ENCODE measurements at places on chromosomes 11 and 22.

DNA sequence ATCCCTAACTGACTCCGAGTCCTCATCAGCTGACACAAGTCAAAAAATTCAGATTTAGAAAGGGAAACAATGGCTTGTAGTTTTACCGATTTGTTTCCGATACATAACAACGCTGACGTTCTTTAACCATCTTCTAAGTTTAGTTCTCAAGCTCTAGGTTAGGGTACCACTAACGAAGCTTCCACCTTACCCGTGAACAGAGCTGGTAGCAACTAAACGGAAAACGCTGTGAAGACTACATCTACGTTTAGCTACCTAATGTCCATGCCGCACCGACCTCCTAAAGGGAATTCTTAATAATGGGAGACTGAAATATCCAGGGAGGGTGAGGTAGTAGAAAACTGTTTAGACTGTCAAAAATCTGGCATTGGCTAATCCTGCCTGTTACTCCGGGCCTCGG is 1.0 kb downstream of the NUP98 start:
- DNase-seq, result no peak

- DNase-seq, result no peak
Observed at GRCh38 chr11:17256512-17256911, 20.0 kb upstream of the NUCB2 start.

DNA sequence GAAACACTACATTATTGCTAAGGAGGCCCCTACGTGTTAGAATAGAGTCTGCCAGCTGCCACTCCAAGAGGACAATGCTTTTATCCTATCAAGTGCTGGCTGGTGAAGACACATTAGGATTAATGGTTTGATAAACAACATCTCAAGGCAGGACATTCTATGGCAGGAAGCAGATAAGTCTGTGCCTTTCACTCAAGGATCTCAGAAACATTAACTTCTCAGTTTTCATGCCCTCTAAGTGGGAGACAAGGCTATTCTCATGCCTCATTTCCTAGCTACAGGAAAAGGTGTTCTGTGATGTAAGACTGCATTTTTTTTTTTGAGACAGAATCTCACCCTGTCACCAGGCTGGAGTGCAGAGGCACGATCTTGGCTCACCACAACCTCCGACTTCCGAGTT is 23.5 kb upstream of the TIMP3 start:
- DNase-seq, result no peak

GRCh38 chr11:110501428-110501827 is 71.7 kb downstream of the FDX1 start:
- no peak for DNase-seq

DNA sequence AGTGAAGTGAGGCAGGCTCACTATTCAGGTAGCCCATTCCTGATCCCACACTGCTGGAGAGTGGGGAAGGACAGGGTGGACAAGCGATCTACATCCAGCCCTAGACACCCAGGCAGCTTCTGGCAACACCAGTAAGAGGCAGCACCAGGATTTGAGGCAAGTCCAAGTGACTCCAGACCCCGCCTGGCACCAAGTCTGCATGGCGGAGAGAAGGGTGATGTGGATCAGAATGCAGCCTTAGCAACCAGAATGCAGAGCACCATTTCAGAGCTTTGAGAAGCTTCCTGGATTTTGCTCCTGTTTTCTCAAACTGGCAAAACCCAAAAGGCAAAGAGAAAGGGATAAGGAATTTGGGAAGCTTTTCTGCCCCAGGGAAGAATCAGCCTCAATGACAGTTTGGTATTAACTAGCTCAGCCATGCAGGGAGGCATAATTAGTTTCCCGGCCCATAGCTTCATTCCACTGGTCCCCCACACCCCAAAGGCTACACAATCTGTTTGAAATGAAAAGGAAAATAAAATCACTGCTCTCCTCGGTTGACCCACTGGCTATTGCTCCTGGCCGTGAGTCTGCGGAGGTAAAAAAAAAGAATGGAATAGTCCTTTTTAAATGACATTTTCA is 17.3 kb downstream of the GALNT18 start:
- DNase-seq, result no peak

GRCh38 chr11:79219186-79220045 is 221.4 kb downstream of the TENM4 start:
- no peak for DNase-seq

- DNase-seq, result no peak
Observed at GRCh38 chr11:10633261-10633660, 60.3 kb downstream of the IRAG1 start.

DNA sequence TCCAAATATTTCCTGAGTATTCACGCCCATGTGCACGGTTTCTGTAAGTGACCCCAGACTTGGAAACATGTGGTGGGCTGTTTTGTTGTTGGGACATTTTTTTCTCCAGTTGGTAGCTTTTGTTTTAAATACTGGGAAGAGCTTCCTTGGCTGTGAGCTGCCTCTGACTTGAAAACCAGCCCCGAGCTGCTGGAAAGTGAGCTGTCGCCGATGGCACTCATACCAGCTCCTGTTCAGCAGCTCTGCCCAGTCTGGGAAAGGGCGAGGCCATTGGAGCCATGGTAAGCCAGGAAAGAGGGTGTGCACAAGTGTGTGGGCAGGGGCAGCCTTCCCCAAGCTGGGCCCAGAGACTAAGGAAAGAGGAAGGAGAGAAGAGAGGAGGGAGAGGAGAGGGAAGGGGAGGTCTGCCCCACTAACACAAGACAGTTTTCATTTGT is 3.2 kb upstream of the FLI1 start:
- DNase-seq, result no peak

- DNase-seq, result peak; percentile 84
Observed at GRCh38 chr11:73236854-73237253, 18.8 kb downstream of the P2RY2 start.

DNA sequence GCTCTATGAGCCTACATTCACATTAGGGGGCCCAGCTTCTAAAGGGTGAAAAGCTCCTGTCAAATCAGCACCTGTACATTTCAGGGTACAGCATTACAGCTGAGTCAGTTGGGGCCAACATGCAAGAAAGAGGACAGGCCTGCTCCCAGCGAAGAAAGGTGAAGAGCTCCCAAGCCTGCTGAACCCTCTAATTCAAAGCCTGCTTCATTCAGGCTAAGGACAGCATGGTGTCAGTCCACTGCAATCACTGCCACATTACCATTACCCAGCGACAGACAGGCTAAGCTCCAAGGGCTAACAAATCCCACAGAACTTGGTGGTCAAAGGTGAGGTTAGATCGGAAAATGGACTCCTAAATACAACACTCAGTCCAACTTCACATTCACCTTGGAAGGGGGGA is 65.4 kb upstream of the CHRM4 start:
- no peak for DNase-seq

GRCh38 chr11:91869686-91870085 is 354.9 kb upstream of the FAT3 start:
- no peak for DNase-seq

GRCh38 chr11:8231979-8232378 is 31.7 kb downstream of the LMO1 start:
- no peak for DNase-seq

DNA sequence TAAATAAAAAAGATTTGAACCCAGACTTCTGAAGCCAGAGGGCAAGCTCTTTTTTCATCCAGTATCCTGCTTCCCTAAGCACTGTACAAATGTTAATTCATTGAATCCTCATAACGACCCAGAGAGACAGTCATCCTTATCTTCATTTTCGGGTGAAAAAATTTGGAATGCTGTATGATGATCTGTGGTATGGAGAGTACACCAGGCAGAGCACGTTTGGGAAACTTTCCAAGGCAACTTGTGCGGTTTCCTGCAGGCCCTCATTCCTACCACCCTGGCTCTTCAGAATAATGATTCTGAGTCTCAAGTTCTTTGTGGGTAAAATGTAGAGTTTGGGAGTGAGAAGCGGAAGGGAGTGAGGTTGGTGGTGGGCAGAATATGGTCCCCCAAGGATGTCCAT is 177.9 kb upstream of the CADM1 start:
- no peak for DNase-seq

DNA sequence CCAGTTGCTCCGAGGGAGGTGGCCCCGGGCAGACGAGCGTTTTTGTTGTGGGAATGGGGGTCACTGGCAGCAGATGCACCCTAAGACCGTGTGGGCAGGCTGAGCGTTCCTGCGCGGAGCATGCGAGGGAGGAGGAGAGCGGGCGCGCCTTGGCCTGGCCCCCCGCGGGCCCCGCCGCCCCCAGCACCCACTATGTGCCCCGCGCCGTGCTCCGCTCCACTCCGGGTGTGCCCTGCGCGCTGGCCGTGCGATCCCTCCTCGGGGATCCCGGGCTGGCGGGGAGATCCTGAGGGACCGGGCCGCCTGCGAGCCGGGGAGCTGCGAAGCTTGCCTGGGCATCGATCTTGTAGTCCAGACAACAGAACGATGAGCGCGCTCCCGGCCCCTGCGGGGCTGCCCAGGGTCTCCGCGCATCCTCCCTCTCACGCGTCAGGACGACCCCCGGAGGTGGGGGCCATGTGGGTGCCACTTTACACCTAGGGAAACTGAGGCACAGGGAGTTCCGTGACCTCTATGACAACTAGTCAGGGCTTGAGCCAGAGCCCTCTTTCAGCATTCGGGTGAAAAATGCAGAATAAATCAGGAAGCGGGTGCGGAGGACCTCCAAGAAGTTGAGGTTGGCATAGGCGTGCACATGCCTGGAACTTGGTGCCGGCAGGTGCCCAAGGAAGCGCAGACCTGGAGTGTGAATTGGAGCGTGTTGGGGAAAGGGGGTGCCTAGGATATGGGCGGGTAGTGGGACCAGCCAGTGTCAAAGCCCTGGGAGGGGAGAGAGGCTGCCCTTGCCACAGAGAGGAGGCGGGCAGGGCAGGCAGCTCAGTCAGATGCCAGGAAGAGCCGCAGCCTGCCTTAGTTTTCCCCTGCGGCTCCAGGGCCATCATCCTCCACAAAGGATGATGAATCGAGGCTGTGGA is 1.3 kb upstream of the KMT5B start:
- DNase-seq, result no peak

GRCh38 chr11:111230122-111230465 is 15.4 kb upstream of the POU2AF2 start:
- no peak for DNase-seq

DNA sequence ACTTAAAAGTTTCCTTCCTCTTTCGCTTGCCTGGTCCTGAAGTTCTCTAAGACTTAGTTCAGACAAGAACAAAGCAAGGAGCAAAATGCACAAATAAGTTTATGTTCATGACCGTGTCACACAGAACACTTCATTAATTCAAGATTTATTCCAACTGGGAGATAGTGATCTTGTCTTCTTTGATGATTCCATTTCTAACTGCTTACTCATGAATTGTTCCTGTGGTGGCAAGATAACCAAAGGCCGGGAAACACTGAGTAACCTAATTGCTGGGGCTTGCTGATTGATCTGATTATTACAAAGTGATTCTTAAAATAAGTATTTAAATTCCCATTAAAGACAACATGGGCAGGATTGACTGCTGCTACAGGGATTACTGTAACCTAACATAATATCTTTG is 1462.9 kb upstream of the RAG2 start:
- DNase-seq, result no peak

GRCh38 chr11:33334627-33335026 is 77.4 kb downstream of the HIPK3 start:
- no peak for DNase-seq

- DNase-seq, result no peak
Observed at GRCh38 chr11:27716835-27717234, 16.6 kb upstream of the BDNF start.

GRCh38 chr11:72353861-72354260 is 80.5 kb downstream of the CLPB start:
- DNase-seq, result no peak

GRCh38 chr22:37893583-37893983 is 12.5 kb upstream of the MICALL1 start:
- no peak for DNase-seq

GRCh38 chr11:107961480-107961879 is 33.2 kb downstream of the RAB39A start:
- DNase-seq, result no peak

DNA sequence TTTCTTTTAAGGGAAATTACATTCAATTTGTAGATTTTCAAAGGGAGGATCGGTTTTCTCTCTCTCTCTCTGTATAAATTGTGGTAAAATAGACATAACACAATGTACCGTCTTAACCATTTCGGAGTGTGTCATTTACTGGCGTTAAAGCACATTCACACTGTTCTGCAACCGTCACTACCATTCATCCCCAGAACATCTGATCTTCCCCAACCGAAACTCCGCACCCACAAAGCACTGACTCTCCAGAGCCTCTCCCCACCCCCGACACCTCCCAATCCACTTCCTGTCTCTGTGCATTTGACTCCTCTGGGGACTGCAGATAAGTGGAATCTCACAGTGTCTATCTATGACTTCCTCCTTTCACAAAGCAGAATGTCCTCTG is 15.9 kb upstream of the GRAMD4 start:
- peak; percentile 60 for DNase-seq

DNA sequence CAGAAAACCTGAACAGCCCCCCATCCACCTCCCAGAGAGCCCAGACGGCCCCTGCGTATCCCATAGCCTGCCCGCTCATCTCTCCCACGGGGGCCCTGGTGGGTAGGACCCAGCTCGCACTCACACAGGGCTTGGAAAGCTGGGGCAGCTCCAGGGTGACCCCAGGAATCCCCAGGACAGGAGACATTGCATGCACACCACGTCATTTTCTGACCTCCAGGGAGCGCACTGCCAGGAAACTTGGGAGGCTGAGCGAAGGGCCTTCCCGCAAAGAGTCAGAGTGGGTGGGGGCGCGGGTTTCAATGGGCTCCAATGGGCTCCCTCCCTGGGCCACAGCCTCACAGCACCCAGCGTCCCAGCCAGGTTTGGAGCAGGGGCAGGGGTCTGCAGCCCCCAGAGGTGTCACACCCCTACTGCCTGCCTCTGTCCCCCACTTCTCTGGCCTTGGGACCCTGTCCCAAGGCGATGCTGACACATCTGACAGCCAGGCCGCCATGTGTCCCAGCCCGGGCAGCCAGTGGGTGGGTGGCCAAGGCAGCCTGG is 8.2 kb upstream of the SYT8 start:
- DNase-seq, result peak; percentile 48

DNA sequence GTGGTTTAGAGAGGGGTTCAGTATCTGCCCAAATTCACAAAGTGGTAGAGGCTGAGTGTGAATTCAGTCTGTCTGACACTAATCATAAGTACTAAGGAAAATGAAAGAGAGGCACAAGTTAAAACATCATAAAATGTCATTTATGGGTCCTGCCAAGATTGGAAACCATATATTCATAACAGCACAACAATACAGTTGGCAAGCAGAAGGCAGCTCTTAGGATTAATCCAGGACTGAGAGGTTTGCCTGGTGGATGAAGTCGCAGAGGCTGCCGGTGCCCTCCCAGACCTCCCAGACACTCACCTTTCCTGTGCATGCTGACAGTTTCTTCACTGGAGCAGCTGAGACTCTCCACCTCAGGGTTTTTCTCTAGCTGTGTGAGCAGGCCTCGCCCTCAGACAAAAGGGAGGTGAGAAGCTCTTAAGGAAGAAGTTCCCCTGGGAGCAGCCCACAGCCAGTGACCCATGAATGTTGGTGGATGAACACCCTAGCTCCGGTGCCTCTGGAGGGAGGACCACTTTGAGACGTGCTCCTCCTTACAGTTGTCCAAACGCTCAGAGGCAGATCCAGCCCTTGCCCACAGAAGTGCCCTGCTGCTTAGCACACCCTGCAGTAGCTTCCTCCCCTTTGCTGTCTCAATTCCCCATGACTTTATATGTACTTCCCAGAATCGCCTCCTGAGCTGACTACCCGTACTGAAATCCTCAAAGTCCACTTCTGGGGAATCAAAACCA is 43.7 kb downstream of the MAML2 start:
- no peak for DNase-seq

GRCh38 chr11:99534812-99535211 is 514.1 kb downstream of the CNTN5 start:
- no peak for DNase-seq

GRCh38 chr11:69113646-69114340 is 41.9 kb upstream of the SMIM38 start:
- DNase-seq, result no peak

GRCh38 chr11:47886096-47886495 is 37.9 kb upstream of the NUP160 start:
- no peak for DNase-seq
